ENCODE measurements at places on chromosomes 7 and 10.

DNA sequence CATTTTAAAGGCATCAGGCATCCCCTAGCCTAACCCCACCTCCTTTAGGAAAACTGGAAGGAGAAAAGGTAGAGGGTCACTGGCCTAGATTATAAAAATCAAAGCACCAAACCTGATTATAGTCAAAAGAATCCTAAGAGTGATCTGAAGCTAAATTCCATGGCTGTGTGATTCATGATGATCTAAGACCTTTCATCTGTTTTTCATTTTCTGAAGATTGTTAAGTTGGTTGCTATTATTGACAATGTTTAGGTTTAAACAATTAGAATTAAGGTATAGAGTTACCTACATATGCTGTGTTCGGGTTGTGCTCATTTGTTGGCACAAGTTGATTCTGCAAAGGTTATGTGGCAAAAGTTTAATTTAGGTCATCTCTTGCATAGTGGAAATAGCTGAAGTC is 148.7 kb downstream of the BICC1 start:
- no peak for DNase-seq

DNA sequence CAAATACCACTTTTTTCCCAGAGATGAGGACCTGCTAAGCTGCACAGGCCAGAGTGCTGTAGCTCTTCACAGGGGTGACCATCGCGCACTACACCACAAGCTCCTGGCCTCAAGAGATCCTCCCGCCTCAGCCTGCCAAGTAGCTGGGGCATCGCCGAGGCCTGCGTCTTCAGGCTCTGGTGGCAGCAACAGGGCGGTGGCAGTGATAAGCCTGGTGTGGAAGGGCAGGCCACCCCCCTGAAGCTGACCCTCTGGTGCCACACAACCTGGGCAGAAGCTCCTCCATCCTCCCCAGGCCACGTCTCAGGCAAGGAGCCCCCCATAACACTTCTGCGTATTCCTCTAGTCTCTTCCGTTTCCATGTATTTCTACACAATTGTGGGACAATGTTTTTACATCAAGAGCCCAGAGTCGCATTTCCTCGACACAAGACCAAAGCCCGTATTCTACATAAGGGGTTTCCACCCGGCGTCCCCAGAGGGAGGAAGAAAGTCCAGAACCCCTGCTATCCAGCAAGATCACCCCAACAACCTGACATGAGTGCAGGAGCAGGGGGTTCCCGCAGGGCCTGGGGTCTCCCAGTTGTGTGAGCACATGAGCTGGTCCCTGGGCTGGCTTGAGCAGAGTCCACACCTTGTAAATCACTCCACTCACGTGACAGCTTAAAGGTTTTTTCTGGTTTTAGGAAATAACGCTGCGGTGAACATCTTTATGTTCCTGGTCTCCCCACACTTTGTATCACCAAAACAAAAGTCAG is 37.6 kb upstream of the NCAPG2 start:
- DNase-seq: no peak

- DNase-seq: no peak
Observed at GRCh38 chr7:41984888-41985287, 252.1 kb downstream of the GLI3 start.

GRCh38 chr10:103519798-103520197 is 26.3 kb downstream of the NEURL1 start:
- DNase-seq: no peak

GRCh38 chr7:36870625-36871354 is 146.5 kb upstream of the AOAH start:
- DNase-seq: no peak

DNA sequence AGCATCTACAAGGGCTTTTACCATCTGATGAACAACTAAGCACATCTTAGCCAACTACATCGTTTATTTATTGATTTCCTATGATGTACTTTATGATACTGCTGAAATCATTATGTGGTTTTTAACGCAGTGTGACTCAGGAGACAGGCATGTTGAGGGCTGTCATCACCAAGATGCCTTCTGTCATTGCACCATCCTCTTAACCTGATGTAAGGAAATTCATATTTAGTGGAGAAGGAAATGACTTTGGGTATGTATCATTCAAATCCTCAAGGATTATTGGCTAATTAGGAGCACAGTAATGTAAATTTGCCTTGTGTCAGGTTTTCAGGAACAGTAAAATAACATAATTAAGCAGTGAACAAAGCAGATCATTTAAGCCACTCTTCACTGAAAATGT is 138.5 kb upstream of the MGMT start:
- DNase-seq: no peak

DNA sequence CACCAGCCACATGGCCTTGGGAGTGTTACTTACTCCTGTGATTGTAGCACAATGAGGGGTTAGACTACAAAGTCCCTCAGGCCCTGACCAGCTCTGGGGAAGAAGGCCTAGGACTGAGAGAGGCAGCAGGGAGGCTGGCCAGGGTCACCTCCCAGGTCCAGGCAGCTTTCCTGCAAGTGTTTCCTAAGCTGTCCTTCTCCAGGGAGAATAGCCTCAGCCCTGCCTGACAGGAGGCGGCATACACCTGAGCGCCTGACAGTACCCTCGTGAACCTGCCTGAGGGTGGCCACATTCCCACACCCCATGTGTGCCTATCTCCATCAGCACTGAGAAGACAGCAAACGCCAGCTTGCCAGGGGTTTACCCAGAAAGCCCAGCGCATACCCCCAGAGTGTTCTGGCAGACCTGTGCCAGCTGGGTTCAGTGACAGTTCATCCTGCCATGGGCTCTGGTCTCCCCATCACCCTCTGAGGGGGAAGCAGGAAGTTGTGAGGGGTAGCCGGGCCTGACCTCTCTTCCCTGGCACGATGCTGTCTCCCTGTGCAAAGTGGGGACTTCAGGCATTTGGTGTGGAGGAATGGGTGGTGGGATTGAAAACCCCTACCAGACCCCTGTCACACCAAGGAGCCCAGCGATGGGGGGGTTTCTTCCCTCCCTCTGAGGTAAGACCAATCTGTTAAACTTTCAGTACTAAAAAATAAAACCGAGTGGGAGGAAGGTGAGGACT is 56.3 kb upstream of the CAMK2B start:
- DNase-seq: no peak

- DNase-seq: no peak
Observed at GRCh38 chr7:52708846-52709245, 326.6 kb upstream of the POM121L12 start.

- DNase-seq: no peak
Observed at GRCh38 chr7:21448974-21449373, 21.1 kb downstream of the SP4 start.

- DNase-seq: no peak
Observed at GRCh38 chr7:41715000-41715399, 12.1 kb upstream of the INHBA start.

DNA sequence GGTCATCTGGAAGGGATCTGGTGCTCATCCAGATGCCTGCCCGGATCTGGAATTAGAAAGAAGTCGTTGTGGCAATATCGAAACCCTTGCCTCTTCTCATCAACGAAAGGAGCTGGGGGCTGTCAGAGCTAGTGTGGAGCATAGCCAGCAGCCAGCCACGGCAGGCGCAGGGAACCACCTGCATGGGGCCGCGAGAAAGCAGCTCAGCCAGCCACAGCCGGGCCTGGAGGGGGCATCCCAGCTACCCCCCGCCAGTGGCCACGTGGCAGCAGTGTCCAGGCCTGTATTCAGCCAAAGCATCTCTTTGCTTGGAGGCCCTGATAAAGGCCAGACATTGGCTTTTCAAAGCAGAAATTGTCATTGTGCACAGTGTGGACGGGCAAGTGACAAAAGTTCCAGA is 19.1 kb downstream of the GPR26 start:
- no peak for DNase-seq

Data from activated gamma-delta T cell treated with anti-CD3 and anti-CD28 coated beads, Interleukin-2, amount 50 U/mL, for 16 hours (primary cell).